Lung (tissue), 17 donors: ENCODE measurements at places on chromosomes 1 and 21. TPM values are rescaled to one million over a fixed set of nuclear protein-coding genes. Genes with fewer than 3 reads are reported as not detected.

DNA sequence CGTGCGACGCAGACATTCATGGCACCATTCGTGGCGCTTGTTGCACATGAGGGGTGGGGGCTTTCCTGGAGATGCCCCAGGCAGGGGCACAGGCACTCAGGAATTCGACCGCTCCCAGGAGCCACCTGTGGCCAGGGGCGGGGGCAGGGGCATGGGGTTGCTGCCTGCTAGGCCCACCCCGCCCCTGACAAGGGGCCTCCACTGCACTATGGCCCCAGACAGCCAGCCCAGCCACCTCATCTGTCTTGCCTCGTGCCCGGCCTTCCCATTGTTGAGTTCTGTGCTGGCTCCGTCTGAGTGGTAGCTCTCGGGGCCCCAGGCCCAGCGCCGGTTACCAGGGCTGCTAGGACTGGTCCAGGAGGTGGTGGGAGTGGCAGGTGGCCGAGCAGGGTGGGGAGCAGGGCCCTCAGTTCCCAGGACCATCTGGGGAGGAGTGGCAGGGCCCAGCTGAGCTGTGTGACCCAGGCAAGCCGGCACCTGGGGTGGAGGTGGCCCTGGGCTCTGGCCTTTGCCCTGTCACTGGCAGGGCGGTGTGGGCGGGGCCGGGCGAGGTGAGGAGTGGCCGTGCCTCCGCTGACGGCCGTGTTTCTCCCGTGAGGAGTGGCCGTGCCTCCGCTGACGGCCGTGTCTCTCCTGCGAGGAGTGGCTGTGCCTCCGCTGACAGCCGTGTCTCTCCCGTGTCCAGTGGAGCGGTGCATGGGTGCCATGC lies 1.9 kb downstream of the PLCH2 start:
- no peaks in the 10 kb centered on the region for H3K36me3 ChIP-seq
- no peak overlapping the region for H3K27ac ChIP-seq
- no peaks in the 10 kb centered on the region for H3K4me1 ChIP-seq
- no peak for DNase-seq
- no peak overlapping the region for H3K4me3 ChIP-seq

DNA sequence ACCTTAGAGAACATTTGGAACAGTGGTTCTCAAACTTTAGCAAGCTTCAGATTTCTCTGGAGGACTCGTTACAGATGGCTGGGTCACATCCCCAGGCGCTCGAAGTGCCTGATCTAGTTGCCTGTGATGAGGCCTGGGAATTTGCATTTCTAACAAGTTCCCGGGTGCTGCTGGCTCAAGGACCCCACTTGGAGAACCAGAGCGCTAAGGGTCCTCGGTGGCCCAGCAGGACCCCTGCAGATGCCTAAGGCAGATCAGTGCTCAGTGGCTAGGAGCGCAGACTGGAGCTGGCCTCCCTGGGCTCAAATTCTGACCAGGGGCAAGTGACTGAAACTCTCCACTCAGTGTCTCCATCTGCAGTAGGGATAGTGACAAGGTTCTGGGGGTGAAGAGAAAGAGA lies 208.2 kb downstream of the DYRK1A start:
- no peaks in the 10 kb centered on the region for H3K36me3 ChIP-seq
- no peaks in the 10 kb centered on the region for H3K27me3 ChIP-seq
- DNase-seq, result no peak
- no peaks in the 10 kb centered on the region for H3K4me1 ChIP-seq

DNA sequence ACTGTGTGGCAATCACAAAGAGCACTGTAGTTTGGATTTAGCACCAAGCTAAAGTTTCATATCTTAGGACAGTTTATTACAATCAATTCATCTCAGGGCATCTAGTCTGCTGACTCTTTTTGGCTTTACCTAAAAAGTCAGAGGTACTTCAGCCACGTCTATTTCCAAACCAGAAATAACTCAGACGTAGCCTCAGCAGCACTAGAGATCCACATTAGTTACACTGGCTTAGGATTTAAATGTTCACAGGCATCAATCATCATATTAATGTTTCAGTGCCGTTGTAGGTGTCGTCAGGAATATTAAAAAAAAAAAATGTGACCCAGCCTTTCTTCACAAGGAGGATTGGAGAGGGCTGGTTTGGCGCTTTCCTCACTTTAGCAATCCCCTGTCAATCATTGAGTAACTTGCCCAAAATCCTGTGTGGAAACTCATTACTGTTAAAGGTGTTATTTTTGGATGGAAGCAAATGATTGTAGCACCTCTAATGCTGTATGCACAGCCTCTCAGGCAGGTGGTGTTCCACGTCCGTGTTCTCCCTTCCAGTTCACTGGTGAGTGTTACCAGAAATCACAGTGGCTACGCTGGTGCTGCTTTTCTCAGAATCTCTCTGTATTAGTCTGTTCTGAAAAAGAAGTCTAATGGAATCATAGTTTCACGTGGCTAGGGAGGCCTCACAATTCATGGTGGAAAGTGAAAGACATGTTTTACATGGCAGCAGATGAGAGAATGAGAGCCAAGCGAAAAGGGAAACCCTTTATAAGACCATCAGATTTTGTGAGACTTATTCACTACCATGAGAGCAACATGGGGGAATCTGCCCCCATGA lies 45.4 kb downstream of the NEK7 start:
- H3K36me3 ChIP-seq, result no peaks in the 10 kb centered on the region
- H3K27me3 ChIP-seq, result no peaks in the 10 kb centered on the region
- H3K4me3 ChIP-seq, result no peak overlapping the region
- H3K27ac ChIP-seq, result no peak overlapping the region
- DNase-seq, result no peak

KCNH1 gene
- total RNA-seq, result not detected

GRCh38 chr1:193251950-193252349 lies 65.5 kb upstream of the B3GALT2 start:
- H3K27me3 ChIP-seq, result no peaks in the 10 kb centered on the region
- no peak for DNase-seq
- peaks cover 1% of the 10 kb centered on the region for H3K36me3 ChIP-seq

DNA sequence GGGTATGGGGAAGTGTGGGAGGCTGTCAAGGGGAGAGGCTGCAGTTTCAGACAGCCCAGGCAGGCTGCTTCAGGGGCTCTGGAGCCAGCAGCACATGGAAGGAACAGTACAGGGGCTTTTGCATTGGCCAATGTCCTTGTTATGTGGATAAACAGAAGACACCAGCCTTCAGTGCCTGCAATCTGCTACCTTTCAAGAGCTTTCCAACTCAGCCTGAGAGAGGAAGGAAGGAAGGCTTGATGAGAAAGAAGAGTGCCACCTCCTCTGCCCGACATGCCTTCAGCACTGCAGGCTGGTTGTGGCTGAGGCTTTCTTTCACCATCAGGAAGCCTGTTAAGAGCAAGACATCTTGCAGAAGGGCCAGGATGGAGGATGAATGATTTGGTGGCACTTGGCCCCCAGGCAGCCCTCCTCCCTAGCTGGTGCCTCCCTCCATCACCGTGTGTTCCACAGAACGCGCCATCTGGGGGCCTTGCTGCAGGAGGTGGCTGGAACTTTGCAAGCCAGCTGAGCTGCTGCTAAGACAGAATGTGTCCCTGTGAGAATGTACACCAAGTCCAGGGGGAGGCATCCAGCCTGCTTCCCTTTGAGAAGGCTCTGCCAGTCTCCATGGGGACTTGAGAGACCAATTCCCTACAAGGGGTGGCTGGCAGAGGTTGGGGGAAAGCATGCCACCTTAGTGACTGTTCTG lies 372.4 kb upstream of the PROX1 start:
- H3K36me3 ChIP-seq, result no peaks in the 10 kb centered on the region
- H3K27me3 ChIP-seq, result no peaks in the 10 kb centered on the region
- no peak overlapping the region for H3K4me3 ChIP-seq
- H3K27ac ChIP-seq, result no peak overlapping the region
- H3K4me1 ChIP-seq, result no peaks in the 10 kb centered on the region
- no peak for DNase-seq

- H3K36me3 ChIP-seq, result no peaks in the 10 kb centered on the region
- no peak for DNase-seq
- H3K4me3 ChIP-seq, result no peak overlapping the region
- no peaks in the 10 kb centered on the region for H3K27me3 ChIP-seq
Observed at GRCh38 chr1:68720476-68720875, 223.6 kb upstream of the DEPDC1 start.

RNU1-1 gene
- total RNA-seq, result 3,134 TPM

GRCh38 chr1:109827466-109827865 lies 63.7 kb upstream of the EPS8L3 start:
- H3K4me3 ChIP-seq, result no peak overlapping the region
- no peak for DNase-seq
- H3K27ac ChIP-seq, result no peak overlapping the region
- H3K27me3 ChIP-seq, result no peaks in the 10 kb centered on the region
- no peaks in the 10 kb centered on the region for H3K36me3 ChIP-seq
- H3K4me1 ChIP-seq, result no peaks in the 10 kb centered on the region

DNA sequence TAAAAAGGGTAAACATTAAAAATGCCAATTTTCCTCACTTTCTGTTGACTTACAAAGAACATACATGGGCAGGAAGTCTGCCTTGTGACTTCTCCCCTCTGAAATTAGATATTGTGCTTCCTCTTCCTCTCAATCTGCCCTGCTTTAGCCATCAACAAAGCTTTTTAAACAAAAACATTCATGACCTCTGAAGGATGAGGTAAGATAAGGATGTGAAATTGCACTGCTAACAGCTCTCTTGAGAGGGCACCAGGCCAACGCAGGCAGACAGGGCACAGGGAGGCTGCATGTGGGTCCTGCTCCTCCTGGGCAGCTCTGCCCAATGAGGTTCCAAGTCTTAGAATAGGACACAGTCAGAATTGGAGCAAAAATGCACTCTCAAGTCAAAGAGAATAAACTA lies 62.1 kb downstream of the DEGS1 start:
- no peaks in the 10 kb centered on the region for H3K27me3 ChIP-seq
- no peak overlapping the region for H3K27ac ChIP-seq
- H3K36me3 ChIP-seq, result peaks cover 19% of the 10 kb centered on the region
- no peaks in the 10 kb centered on the region for H3K4me1 ChIP-seq
- peak; percentile 74 for DNase-seq

- no peak for DNase-seq
- no peak overlapping the region for H3K4me3 ChIP-seq
- peaks cover 3% of the 10 kb centered on the region for H3K27me3 ChIP-seq
- H3K4me1 ChIP-seq, result peaks cover 6% of the 10 kb centered on the region
- no peak overlapping the region for H3K27ac ChIP-seq
- H3K36me3 ChIP-seq, result no peaks in the 10 kb centered on the region
Observed at GRCh38 chr21:36553406-36553805, 73.5 kb upstream of the CLDN14 start.

- H3K27me3 ChIP-seq, result no peaks in the 10 kb centered on the region
- no peaks in the 10 kb centered on the region for H3K4me1 ChIP-seq
- H3K4me3 ChIP-seq, result no peak overlapping the region
- no peak for DNase-seq
- H3K36me3 ChIP-seq, result no peaks in the 10 kb centered on the region
Observed at GRCh38 chr21:41597227-41597626, 89.3 kb upstream of the TMPRSS2 start.

DNA sequence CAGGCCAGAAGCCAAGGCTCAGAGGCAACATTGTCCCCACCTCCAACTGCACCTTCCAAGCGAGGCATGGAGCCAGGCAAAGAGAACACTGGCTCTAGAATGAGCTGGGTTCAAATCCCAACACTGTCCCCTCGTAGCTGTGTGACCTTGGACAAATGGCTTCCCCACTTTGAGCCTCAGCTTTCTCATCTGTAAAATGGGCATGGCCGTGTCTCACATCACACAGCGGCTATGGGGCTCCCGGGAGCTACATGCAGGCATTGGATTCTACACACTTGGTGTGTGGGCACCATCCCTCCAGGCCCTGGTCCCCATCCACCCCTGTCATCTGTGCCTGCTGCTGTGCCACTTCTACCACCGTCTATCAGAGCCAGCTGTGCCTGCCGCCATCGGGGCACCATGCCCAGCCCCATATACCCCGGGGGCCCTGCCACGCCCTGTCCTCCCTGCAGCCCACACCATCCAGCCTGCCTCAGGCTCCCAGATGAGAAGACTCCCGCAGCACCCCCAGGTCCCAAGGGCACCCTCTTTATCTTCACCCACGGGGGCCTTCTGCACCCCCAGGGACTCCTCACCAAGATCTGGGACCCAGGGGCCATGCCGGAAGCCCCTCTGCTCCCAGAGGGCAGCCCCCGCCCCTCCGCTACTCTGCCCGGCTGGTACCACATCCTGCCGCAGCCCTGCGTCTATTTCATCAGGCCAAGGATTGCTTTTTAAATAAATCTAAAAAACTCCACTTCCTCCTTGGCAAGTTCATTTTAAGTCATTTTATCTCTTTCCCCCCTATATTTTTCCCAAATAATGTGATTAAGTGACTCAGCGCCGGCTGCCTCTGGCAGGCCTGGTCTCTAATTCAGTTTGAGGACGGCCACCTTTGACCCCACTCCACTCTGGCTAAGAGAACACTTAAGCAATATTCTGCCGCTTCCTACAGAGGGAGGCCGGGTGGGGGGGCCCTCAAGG lies 107.8 kb upstream of the TARDBP start:
- DNase-seq, result peak; percentile 87
- no peaks in the 10 kb centered on the region for H3K4me1 ChIP-seq
- H3K27me3 ChIP-seq, result no peaks in the 10 kb centered on the region

DNA sequence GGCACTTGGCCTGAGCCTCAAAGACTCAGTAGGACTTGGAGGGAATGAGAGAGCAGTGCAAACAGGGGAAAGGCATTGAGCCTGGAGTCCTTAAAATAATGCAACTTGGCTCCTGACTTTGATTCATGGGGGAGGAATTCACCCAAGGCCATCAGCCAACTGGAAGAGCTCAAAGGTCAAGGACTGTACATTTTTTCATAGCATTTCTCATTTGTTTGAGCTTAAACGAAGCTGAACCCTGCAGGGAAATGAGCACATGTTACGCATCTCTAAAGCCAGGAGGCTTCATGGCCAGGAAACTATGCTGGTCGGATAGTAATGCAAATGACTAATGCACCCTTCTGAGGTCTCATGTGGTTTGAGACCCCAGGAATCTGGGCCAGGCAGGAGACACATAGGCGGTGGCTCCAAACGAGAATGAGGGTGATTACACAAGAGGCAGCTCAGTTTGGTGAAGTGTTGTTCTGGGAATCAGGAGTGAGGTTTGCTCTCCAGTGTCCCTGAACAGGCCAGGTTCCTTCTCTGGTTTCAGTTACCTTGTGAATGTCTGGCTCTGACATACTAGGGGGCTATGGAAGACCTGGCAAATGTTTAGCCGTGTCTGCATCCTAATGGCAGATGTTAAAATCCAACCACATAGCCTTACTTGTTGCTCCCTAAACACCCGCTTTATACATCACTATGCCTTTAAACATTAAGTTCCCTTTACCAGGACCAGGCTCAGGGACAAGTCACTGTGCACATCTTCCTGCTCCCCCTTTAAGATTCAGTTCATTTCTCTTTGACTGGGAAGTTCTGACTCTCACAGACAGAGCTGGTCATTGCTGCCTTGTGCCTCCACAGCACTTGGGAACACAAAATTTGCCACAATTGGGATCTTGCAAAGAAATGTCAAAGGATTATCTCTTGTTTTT lies 503.9 kb upstream of the USP24 start:
- no peaks in the 10 kb centered on the region for H3K27me3 ChIP-seq
- no peak for DNase-seq
- H3K4me3 ChIP-seq, result no peak overlapping the region
- H3K27ac ChIP-seq, result peak overlapping the region; percentile 76
- H3K36me3 ChIP-seq, result no peaks in the 10 kb centered on the region
